ENCODE measurements at places on chromosomes 7 and 10.

- no peak for DNase-seq
Observed at GRCh38 chr7:92205987-92206386, 27.0 kb upstream of the LRRD1 start.

DNA sequence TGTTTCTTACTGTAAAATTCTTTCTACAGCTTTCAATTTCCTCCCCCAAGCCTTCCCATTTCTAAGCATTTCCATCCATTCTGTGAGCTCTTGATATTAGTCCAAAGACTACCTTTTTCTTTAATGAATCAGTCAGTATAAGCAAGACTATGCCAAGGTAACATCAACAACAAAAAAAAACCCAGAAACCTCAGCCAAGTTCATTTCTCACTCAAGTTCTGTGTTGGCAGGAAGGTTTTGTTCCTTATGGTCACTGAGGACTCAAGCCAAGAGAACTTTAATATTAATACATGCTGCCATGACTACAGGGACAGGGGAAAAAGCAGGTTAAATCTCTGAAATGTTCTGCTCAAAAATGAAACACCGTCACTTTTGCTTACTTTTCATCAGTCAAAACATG is 621.2 kb upstream of the NRP1 start:
- DNase-seq, result no peak

- no peak for DNase-seq
Observed at GRCh38 chr7:151550656-151551286, 31.1 kb upstream of the RHEB start.

- no peak for DNase-seq
Observed at GRCh38 chr10:132098539-132099388, 33.0 kb downstream of the JAKMIP3 start.

DNA sequence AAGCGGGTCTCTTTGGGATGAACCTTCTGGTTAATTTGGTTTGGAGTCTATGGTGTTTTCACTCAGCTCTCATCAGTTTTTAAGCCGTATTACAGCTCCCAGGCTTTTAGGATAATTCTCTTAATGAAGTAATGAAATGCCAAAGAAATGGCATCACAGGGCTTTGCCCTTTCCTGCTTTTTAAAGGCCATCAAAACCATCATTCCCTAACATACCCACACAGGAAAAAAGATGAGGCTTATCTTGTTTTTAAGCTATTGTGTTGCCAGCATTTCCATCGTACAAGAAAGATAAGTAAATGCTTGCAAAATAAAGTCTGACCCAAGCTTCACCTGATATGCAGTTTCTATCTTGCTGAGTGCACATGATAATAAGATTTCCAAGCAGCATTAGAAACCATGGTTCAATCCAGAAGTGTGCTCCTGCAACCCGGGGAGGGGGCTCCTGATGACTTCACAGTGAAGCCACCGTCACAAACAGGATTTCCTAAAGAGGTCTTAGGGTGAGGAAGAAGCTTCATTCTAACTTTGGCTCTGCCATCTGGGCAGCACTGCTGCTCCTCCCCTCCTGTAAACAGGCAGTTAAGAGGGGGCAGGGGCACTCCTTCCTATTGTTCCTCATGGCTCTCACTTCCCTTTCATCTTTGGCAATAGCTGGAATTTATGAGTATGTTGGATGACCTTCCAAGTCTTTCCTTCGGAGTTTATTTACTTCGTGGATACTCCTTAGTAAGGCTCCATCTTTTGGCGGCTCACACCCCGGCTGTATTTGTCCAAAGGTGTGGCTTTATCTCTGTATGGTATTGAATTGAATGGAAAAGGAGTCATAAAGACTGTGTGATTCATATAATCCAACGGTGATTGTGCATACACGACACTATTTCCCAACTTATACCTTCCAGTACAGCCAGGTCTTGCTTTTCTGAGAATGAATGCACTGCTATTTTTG is 55.2 kb upstream of the FAM133B start:
- DNase-seq, result peak; percentile 43

DNA sequence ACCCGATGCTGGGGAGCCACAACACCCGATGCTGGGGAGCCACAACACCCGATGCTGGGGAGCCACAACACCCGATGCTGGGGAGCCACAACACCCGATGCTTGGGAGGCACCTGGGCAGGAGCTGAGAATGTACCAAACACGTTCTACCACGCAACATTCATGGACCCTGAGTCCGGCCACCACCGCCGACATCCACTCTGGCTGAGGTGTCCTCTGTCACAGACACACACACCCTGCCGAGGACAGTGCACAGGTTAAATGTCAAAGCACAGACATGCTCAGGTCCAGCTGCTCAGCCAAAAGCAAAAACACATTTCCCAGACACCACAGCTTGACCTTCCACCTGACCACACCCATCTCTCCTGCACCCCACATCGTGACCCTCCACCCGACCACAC is 148.4 kb downstream of the DIP2C start:
- DNase-seq, result no peak

DNA sequence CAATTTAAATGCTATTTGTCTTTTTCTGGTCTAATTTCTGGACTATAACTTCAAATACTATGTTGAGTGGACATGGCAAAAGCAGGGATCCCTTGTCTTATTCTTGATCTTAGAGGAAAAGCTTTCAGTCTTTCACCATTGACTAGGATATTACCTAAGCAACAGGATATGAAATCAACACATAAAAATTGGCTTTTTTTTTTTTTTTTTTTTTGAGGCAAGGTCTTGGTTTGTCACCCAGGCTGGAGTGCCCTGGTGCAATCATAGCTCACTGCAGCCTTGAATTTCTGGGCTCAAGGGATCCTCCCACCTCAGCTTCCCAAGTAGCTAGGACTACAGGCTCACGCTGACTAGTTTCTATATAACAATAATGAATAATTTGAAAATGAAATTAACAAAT is 90.8 kb downstream of the JMJD1C start:
- DNase-seq, result no peak

DNA sequence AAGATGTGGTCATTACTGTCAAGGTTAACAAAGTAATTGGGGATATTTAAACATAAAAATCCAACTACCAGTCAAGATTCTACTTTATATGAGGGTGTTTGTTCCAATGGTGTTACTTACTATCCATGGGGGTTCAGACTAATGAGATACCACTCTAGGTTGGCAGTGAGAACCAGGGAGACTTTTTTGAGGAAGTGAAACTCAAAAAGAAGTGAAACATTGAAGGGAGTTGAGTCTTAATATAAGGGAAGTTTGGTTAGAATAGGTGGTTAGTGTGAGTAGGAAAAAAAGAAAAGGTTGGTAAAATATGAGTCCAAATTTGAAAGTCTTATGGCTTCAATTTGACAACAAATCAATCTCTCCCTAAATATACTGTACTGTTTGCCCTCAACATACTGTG is 123.6 kb upstream of the ANK3 start:
- no peak for DNase-seq

DNA sequence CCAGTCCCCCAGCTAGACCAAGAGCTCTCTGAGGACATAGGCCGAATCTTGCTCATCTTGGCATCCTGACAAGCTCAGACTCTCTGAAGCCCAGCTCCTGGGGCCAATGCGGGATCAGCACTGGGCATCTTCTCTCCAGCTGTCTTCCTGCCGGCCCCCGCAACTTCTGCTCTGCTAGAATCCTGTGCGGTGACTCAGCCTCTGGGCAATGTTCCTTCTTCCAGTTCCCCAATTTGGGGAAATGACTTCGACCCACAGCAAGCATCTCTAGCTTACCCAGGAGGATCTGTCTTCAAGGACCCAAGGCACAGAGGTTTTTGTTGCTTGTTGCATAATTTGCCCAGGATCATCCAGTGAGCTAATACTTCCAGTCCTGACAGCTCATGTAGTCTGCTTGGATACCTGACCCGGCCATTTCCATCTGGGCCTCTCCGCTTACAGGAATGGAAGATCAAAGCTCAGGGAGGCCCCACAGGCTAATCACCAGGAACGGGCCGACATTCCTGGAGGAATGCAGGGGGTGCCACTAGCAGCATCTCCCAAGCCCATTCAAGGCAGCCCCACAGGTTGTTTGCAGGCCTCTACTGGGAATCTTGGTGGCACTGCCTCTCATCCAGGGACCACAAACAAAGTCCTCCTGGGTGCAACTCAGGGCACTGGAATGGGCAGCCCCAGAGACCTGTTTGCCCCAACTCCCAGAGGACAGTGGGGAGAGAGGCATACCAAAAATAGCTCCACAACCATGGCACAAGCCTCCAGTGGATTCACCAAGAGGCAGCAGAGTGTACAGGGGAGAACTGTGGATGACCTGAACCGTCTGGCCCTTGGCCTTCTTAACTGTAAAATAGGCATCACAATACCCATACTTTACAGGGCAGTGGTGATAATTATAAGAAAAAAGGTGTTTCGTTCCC is 151.9 kb downstream of the NEURL1 start:
- no peak for DNase-seq

DNA sequence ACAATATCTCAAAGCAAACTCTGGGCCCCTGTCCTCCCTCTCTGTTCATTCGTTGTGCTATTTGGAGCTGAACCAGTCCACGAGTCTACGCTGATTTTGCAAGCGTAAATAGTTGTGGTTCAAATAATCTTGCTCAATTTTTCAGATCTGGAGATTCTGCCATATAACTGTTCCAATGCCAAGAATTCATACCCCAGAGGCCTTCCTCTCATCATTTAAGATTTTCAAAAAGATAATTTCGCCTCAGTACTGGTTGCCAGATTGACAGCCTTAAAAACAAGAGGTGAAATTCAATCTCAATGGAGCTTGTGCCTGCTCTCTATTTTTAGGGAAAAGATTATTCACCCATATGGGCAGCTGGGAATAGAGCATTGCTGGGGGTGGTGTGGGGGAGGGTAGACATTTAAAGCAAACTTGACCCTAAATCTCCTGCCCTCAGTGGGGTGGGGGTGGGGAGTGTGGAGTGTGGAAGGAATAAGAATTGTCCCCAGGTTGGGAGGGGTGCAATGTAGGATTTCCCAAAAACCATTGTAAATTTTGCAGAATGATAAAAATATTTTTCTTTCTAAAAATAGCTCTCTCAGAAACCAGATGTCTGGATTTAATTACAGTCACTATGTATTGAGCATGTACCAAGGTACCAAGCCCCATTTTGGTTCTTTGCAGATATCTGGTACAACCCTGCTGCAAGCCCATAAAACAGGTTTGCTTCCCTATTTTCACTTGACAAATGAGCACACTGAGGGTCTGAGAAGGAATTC is 104.7 kb upstream of the EEPD1 start:
- DNase-seq, result no peak

DNA sequence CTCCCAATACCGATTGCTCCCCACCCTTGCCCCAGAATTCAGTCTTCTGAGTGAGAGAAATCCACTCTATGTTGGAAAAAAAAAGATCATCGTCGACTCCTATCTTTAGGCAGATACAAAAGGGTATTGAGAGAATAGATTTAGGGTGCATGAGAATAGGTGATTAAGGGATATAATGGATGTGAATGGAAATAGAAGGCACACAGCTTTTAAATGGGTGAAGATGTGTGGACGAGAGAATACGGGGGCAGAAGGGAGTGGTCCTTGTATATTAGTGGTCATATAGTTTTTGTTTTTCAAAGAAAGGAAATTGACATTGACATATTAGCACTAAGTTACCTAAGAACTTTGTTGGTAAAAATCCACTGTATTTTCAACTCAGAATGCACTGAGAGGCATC is 98.6 kb upstream of the HDAC9 start:
- DNase-seq, result no peak

Measured in stimulated activated CD4-positive, alpha-beta T cell treated with anti-CD3 and anti-CD28 coated beads, Interleukin-2, amount 100 ng/mL, for 24 hours (primary cell).